Fibroblast of the aortic adventitia (primary cell): ENCODE measurements at places on chromosomes 11 and 22.

- DNase-seq, result no peak
Measured at GRCh38 chr11:134522782-134523570, 110.9 kb upstream of the B3GAT1 start.

- no peak for DNase-seq
Measured at GRCh38 chr11:100961633-100962032, 168.0 kb downstream of the PGR start.

DNA sequence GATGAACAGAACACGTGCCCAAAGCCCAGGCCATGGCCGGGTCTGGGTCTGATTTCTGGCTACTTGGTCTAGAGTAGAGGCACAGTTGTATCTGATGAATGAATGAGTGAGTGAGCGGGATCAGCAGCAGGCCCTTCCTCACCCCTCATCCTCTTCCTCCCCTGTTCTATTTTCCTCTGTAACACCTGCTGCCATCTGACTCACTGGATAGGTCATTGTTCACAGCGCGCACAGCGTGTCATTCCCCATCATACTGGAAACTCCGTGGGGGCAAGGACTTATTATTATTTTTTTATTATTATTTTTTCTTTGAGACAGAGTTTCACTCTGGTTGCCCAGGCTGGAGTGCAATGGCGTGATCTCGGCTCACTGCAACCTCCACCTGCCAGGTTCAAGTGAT lies 13.9 kb downstream of the NCF4 start:
- no peak for DNase-seq

- DNase-seq, result no peak
Measured at GRCh38 chr11:66494458-66494857, 14.2 kb downstream of the DPP3 start.

DNA sequence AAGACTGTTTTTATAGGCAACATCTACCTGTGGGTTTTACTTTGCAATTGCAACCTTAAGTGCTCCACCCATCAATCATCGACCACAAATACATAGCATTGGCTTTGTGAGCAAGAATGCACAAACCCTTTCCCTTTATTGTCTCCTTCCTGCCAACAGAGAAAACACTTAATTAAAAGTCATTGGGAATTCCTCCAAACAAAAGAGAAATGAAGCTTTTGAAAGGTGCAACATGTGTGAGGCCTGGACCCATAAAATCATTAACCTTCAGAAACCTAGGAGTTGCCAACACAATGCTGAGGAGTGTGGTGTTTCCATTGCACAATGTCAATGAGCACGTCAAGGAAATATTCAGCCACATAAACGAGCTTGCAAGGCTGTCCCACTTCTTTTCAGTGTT lies 223.2 kb downstream of the BLID start:
- peak; percentile 62 for DNase-seq
